ENCODE measurements at places on chromosomes 5 and 9. TPM values are rescaled to one million over a fixed set of nuclear protein-coding genes. Genes with fewer than 3 reads are reported as not detected.

DNA sequence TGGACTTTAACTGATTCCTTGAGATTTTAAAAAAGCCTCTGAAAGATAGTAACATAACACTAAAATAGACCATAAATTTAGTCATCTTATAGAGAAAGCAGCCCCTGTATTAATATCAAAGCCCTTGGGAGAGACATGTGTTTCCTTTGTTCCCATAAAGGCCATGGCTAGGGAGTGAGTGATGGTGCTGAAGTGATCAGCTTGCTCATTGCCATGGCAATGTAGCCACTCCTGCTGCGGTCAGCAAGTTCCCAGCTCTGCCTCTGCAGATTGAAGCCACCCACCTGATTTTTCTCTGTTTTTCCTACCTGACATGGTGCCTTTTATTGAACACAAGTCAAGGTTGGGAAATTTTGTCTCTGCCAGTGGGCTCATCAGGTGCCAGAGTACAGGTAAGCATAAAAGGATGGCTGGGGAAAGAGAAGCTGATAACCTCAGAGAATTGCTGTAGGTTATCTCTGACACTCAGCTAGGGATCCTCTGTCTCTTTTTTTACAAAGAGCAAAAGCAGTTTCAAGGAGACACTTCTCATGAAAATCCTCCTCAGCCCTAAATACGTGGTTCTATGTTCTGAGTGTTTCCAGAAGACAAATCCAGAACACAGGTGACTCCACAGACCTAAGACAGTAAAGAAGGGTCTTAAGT lies 296.3 kb upstream of the NMUR2 start:
- DNase-seq: no peak

DNA sequence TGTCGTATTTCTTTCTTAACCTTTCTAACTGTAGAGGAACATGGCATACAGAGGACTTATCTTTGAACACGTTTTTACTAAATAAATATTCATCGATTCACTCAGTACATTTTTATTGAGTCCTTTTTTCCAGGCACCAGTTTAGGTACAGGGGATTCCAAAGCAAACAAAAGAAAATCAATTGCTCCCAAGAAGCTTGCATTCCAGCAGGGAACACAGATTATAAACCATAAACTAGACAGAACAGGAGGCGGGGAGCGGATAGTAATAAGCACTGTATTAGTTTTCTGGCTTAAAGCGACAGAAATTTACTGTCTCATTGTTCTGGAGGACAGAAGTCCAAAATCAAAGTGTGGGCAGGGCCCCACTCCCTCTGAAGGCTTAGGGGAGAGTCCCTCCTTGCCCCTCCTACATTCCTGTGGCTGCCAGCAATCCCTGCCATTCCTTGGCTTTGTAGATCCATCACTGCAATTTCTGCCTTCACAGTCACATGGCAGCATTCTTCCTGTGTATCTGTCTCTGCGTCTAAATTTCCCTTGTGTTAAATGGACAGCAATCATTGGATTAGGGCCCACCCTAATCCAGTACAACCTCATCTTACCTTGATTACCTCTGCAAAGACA lies 115.5 kb downstream of the COL23A1 start:
- DNase-seq: no peak

DNA sequence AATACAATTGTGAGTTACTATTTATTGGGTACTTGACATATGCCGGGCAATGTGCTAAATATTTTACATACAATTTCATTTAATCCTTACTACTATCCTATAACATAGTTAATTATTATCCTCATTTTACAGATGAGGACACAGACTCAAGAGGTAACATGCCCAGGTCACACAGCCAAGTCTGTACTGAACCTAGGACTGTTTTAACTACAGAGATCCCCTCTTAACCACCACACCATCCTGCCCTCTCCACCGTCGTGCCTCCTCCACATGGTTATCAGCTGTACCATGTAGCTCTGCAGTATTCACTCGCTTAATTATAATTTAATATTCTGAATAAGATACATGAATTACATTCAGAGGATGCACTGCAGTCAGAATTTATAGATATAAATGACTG lies 5.3 kb downstream of the RAB14 start:
- no peak for DNase-seq

- DNase-seq: no peak
These were observed 93.5 kb upstream of the RGMB start for GRCh38 chr5:98679963-98680362.

GRCh38 chr5:60504342-60504741 lies 195.6 kb downstream of the DEPDC1B start:
- no peak for DNase-seq

GRCh38 chr5:135186662-135187522 lies 152.9 kb upstream of the PITX1 start:
- no peak for DNase-seq

GRCh38 chr9:3398232-3398648 lies 127.6 kb downstream of the RFX3 start:
- no peak for DNase-seq

GRCh38 chr5:139904816-139905661 lies 109.4 kb downstream of the PSD2 start:
- DNase-seq: no peak

- DNase-seq: no peak
These were observed 162.5 kb upstream of the PITX1 start for GRCh38 chr5:135196483-135196882.

GRCh38 chr5:148780711-148781110 lies 45.7 kb upstream of the ADRB2 start:
- DNase-seq: no peak

- no peak for DNase-seq
These were observed 200.4 kb downstream of the CACNA1B start for GRCh38 chr9:138077898-138078540.

- DNase-seq: no peak
These were observed 139.2 kb upstream of the TRIM32 start for GRCh38 chr9:116547729-116548426.

DNA sequence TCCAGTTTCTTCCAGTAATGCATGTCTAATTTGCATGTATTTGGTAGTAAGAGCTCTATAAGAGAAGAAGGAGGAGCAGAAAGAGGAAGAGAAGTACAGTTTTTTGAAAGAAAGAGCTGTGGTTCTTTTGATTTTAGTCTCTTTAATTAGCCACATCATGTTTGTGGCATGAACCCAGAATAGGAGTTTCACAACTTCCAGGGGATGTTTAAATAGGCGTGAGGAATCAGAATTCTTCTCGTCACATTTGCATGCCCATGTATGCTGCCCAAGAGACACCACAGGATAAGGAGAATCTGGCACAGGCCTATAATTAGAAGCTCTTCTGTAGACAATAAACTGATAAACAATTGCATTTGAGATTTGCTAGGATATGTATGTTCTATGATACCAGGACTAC lies 78.7 kb downstream of the GAS1 start:
- DNase-seq: no peak

DNA sequence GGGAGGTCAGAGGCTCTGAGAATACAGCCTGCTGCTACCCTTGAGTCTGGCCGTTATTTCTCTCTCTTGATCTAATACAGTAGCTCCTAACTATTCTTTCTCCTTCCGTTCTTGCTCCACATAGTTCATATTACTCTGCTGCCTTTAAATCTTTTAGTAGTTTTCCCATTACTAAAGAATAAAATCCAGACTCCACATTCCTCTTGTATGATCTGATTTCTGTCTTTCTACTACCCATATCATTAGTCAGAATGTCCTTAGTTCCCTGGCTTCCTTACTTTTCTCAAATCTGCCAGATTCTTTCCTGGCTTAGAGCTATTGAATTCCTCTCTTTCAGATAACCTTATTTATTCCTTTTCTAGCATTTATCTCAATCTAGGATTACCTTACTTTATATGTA lies 40.0 kb downstream of the MARCHF6 start:
- DNase-seq: no peak

DNA sequence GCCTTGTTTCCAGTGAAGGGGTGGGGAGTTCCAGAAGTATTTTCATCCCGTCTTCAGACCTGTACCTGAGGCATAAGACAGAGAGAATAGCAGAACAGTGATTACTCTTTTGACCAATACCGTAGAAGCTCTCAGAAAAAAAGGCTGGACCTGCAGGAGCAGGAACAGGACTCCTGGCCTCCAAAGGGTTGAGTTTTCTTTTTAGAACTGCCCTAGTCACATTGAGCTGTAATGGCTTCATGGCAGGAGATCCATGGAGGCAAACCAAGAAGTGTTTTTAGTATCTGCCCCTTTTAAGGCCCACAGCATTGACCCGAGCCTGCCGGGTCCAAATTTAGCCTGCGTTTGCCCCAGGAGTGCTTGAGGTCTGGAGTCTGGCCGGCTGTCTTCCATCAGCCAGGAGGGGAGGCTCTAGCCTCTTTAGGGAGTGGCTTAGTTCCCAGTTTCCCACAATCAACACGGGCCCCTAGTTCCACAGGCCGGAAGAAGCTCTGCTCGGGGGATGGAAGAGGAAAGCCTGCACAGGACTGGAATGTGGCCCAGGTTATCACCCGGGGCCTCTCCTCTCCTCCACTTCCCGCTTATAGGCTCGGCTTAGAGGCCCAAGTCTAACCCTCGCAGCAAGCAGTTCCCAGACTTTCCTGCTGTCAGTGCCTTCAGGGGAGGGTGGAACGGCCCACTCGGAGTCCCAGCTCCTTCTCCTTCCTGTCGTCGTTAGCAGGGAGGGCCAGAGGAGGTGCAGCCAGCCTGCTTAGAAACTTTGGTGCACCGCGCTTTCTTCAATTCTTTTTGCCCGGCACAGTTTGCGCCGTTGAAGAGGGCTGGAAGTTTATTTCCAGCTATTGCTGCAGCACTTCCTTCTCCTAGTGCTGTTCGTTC lies 80.7 kb downstream of the C9orf152 start:
- DNase-seq: peak; percentile 86

GRCh38 chr5:99020698-99021048 lies 91.9 kb upstream of the CHD1 start:
- no peak for DNase-seq

- DNase-seq: no peak
These were observed 193.7 kb downstream of the MAPKAP1 start for GRCh38 chr9:125513303-125513667.

- no peak for DNase-seq
These were observed 110.1 kb downstream of the RXRA start for GRCh38 chr9:134436379-134436762.

DNA sequence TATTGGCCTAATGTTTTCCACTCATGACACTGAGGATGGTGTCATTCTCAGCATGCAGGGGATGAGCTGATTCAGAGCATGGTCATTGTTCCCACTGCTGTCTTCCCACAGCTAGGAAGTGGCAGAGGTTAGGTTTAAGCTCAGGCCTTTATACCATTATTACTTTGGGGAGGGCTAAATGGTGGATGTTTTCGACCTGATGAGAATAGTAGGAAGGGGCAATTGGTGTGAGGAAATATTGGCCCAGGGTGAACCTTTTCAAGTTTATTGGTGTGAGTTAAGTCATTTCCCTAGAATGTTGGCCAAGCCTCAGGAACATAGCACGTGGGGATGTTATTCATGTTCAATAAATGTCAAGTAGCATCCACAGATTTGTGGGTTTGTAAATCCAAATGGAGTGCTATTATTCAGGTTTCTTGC lies 59.6 kb downstream of the ARHGAP26 start:
- no peak for DNase-seq

- no peak for DNase-seq
These were observed 96.4 kb upstream of the SPRY4 start for GRCh38 chr5:142421228-142421617.

- no peak for DNase-seq
These were observed 49.9 kb upstream of the JAK2 start for GRCh38 chr9:4935001-4935672.

DNA sequence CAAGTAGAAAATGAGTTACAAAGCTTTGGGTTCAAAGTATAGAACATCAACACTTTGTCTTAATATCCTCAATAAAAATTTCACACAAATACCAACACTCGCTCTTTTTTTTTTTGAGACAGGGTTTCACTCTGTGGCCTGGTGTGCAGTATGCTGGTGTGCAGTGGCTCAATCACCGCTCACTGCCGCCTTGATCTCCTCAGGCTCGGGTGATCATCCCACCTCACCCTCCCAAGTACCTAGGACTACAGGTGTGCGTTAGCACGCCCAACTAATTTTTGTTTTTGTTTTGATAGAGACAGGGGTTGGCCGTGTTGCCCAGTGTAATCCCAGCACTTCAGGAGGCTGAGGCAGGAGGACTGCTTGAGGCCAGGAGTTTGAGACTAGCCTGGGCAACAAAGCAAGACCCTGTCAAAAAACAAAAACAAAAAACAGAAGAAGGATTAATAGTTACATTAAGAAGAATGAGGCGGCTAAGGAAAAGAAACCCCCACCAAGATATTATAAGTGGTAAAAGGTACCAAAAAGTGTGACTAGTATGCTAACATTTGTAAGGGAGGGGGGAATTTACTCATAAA lies 20.3 kb downstream of the FNBP1 start:
- no peak for DNase-seq

DNA sequence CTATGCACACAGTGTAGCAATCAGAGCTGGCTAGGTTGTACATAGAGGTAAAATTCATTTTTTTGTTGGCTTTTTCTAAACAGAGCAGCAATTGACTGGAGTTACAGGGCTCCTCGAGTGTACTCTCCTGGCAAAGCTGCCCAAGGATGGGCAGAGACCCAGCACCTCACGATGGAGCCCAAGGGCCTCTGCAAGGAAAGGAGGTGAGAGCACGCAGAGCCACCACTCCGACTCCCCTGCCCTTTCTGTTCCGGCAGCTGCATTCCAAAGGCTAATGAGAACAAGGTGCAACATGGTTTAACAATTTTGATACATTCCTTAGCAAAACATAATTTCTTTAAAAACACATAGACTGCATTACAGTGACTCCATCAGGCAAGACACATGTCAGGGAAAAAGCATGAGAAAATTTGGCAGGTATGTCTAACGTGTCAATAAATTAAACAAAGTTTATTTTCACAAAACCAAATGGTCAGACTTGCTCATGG lies 47.5 kb downstream of the SAXO1 start:
- no peak for DNase-seq

DNA sequence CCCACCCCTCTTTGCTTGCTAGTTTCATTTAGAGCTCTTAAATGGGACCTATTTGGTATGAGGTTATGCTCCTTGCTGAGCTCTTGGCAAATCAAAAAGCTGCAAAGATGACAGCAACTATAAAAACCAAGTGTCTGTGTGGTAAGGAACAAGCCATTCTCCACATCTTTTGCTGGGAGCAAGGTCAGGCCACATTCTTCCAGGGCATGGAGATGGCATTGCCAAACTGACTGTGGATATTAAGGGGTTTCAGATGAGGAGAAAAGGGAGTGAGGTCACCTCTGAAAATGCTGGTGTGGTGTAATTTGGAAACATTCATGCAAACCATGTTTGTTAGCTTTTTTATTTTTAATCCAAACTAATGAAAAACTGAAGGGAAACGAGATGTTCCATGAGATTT lies 218.8 kb upstream of the IL12B start:
- no peak for DNase-seq

- DNase-seq: no peak
These were observed 35.3 kb upstream of the SPDL1 start for GRCh38 chr5:169548315-169548714.

- peak; percentile 80 for DNase-seq
These were observed 18.0 kb upstream of the STARD4 start for GRCh38 chr5:111530298-111530740.

- no peak for DNase-seq
These were observed 363.1 kb downstream of the PRELID2 start for GRCh38 chr5:145471831-145472612.

GRCh38 chr5:169583101-169583423 lies 511 bp upstream of the SPDL1 start:
- no peak for DNase-seq

SIT1 gene
- total RNA-seq: not detected

XPA gene
- 5.8 TPM for total RNA-seq

DBH gene
- not detected for total RNA-seq

WDR38 gene
- total RNA-seq: not detected

C7 gene
- total RNA-seq: 272 TPM

PRUNE2 gene
- total RNA-seq: 1.3 TPM

PCA3 gene
- total RNA-seq: not detected

SLC45A2 gene
- total RNA-seq: not detected

FGF1 gene
- total RNA-seq: 42.7 TPM
